Stimulated activated CD8-positive, alpha-beta memory T cell treated with anti-CD3 and anti-CD28 coated beads, Interleukin-15, amount 100 ng/mL, for 24 hours (primary cell): ENCODE measurements at places on chromosomes 6 and 20.
A peak's percentile ranks its signal among the peaks of the same experiment; 100 is the strongest.

DNA sequence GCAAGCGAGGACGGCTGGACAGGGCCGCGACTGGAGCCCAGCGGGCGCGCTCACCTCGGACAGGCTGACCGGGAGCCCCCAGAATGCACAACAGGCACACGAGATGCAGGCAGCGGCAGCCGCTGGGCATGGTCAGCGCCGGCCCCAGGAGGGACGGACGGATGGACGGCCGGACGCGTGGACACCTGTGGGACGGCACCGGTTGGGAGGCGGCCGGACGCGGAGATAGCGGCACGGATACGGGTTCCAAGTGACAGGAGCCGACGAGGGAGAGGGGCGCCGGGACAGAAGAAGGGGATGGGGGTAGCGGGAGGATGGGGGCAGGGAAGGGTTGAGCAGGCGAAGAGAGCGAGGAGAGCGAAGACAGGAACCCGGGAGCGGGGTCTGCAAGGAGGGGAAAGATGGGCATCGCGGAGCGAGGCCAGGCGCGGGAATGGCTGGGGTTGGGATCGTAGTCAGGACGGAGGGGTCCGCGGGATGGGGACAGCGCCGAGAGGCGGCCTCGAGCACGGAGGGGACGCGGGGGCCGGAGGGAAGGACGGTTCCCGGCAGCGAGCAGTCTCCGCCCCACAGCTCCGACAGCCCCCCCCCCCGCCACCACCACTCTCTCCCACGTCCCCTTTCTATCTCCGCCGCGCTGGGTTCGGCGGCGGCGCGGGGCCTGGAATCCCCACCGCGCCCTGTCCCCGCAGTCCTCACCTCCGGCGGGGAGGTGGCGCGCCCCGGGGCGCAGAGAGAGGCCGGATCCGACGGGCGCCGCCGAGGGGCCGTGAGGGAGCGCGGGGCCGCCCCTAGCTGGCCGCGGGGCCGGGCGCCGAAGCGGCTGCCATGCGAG is 435 bp downstream of the DLK2 start:
- DNase-seq, result peak; percentile 39

DNA sequence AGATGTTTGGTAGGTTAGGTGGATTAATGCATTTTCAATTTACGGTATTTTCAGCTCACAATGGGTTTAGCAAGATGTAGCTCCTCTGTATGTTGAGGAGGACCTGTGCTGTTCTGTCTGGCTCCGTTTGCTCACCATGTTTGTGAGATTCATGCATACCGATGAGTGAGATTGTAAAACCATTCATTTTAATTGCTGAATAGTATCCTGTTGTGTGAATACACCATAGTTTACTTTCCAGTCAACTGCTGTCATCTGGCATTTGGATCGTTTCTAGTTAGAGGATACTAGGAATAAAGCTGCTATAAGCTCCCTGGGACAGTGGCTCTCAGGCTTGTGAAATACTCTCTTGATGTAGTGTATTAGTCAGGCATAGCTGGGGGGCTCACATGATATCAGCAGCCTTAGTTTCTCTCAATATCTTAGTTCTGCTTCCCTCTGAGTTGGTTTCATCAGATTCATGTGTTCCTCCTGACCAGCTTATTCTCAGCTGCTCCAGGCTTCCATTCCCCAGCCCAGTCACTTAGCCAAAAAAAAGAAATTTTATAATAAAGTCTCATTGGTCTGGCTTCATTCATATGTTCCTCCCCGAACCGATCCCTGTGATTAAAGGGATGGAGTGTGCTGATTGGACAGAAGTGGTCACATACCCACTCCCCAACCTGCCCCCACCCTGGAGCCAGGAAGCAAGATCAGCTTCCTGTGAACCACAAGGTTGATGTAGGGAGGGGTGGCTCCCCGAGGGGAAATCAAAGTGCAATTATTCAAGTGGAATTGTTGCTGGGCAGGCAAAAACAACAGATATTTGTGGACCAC is 10.9 kb upstream of the B4GALT5 start:
- DNase-seq, result no peak

GRCh38 chr6:168528474-168529095 is 87.6 kb downstream of the SMOC2 start:
- no peak for DNase-seq

- DNase-seq, result no peak
Measured at GRCh38 chr6:154715446-154715845, 17.8 kb upstream of the SCAF8 start.

- DNase-seq, result no peak
Measured at GRCh38 chr6:89482126-89482525, 49.2 kb downstream of the ANKRD6 start.

GRCh38 chr6:11812951-11813350 is 34.3 kb upstream of the ADTRP start:
- no peak for DNase-seq

DNA sequence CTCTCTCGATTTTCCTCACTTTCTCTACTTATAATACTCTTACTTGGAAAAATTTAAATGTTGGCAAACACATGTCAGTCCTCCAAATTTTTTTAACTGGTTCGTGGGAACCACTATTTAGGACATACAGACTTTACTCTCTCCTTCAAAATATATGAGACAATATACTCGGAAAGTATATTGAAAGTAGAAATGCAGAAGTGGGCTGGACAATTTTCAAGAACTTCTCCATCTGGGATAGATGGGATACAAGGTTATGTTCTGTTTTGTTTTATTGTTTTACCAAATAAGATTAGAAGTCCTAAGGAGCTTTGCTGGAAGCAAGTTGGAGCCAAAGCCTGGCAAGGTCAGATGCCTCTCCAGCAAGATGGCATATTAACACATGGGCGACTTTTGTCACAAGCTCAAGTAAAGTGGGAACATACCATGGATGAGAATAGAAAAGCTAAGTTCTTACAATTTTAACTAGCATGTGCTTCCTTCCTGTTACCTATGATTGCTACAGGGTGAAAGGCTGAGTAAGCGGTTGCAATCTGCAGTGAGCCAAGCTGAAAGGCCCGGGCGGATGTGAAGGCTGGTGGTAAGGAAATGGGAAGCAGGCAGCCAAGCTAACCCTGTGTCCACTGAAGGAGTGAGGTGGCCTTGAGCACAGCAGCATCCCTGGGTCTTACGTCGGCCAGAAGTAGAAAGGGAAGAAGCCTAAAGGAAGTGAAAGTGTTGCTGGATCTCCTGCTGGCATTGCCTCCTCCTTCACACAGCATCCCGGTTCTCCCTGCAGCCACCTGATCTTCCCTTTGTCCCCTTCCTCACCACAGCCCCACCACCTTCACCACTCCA is 7.1 kb downstream of the MAP3K5 start:
- DNase-seq, result no peak

DNA sequence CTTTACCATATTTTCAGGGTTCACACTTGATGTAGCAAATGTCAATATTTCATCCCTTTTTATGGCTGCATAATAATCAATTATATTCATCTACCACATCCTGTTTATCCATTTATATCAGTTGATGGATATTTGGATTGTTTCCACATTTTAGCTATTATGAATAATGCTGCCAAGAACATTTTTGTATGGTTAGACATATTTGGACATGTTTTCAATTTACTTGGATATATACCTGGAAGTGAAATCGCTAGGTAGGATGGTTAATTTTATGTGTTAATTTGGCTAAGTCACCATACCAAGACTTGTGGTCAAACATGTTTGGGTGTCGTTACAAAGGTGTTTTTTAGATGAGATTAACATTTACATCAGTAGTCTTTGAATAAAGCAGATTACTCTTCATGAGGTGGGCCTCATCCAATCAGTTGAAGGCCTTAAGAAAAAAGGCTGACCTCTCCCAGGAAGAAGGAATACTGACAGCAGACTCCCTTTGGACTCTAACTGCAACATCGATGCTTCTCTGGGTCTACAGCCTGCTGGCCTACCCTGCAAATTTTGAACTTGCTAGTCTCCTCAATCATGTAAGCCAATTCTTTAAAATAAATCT is 196.5 kb downstream of the BACH2 start:
- DNase-seq, result no peak

DNA sequence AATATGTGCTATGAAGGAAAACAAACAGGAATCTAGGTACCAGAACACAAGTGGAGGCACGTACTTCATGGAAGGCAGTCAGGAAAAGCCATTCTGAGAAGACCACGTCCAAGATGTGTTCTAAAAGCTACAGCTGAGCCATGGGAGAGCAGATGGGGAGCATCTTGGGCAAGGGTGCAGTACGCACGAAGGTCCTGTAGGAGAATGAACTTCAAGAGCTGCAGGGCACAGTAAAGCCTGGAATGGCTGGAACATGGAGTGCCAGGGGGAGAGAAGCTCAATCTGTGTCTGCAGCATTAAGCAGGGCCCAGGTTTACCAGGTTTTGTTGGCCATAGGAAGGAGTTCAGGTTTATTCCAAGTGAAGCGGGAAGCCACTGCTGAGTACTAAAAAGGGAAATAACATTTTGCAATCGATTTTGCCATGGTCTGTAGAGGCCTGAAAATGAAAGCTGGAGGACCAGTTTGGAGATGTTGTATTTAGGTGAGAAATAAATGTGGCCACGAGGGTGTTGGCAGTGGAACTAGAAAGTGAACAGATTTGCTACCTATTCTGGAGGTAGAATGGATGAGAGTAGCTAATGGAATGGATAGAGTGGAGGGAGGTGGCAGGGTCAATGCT is 29.9 kb downstream of the ADTRP start:
- DNase-seq, result no peak

DNA sequence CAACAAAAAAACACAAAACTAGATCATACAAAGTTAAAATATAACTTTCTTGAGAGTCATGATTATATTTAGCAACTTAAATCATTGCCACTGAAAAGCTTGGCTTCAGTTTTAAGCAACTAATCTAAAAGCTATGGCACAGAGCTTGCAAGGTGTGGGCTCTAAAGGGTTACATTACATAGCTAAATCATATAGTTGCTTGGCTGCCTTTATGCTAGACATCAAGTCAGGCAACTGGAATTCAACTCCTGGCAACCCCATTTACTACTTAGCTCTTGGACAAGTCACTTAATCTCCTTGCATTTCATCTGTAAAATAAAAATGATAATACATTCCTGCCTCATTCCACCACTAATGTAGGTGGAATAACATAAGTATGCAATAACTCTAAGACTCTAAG is 40.9 kb upstream of the GCM1 start:
- DNase-seq, result no peak

- DNase-seq, result no peak
Measured at GRCh38 chr20:4192378-4193068, 177.2 kb upstream of the RNF24 start.

GRCh38 chr6:136150961-136151360 is 99.2 kb downstream of the MTFR2 start:
- no peak for DNase-seq

- no peak for DNase-seq
Measured at GRCh38 chr20:48601798-48602197, 226.0 kb downstream of the PREX1 start.

GRCh38 chr6:12289933-12290820 is at the start of gene EDN1:
Gene EDN1, plus strand, starts transcription at chr6:12290361. Its CDS starts 269 bp downstream, at chr6:12290630.
- peak; percentile 31 for DNase-seq

GRCh38 chr6:106823732-106824351 is 150.7 kb downstream of the CD24 start:
- no peak for DNase-seq

- DNase-seq, result no peak
Measured at GRCh38 chr20:49160057-49160929, 27.8 kb downstream of the STAU1 start.

DNA sequence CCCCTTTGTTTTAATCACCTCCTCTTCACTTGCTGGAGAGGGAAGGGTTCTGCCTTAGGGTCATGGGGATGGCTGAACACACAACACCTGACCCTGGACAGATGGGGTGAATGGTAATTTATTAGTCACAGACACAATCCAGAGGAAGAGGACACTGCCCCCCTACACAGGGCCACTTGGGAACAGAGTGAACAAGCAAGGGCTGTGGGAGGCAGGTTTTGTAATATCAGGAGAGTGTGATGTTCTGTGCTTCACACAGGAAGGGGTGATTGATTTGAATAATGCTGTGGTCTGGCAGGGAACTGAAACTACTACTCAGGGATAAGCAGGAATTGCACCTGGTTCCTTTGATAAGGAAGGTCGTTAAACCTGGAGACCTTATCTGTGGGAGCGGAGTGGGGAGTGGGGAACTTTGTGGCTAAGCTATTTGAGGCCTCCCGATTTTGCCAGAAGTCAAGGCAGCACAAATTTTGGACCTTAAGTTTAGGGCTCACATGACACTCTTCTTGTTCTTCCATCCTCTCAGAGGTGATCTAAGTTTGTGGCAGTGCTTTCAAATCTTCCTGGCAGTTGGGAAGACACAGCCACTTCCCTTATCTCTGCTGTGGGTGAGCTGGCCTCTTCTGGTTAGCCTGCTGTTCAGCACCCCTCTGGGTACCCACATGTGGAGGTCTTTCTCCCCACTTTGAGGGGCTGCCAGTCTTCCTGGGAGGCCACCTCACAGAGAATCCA is 77.8 kb downstream of the CD164 start:
- no peak for DNase-seq

GRCh38 chr20:49510562-49511122 is 28.2 kb upstream of the KCNB1 start:
- no peak for DNase-seq

- no peak for DNase-seq
Measured at GRCh38 chr6:137237413-137238170, 18.4 kb upstream of the IFNGR1 start.

DNA sequence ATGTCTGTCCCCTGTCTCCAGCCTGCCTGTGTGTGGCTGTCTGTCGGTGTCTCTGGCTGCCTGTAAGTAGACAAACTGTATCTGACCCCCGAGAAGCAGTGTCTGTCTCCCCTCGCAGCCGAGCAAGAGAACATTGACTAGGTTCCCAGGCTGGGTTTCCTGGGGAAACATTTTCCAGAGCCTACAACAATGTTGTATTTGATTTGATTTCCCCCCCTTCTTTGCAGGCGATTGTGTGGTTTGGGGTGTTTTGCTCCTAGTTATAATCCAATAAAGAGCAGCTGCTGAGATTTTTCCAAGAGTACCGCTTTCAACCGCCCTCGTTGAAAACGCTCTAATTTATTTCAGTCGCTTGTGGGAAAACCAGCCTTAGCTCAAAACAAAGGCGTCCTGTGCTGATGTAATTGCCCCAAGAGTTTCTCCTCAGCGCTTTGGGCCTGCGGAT is 92.6 kb downstream of the CDC5L start:
- DNase-seq, result no peak

DNA sequence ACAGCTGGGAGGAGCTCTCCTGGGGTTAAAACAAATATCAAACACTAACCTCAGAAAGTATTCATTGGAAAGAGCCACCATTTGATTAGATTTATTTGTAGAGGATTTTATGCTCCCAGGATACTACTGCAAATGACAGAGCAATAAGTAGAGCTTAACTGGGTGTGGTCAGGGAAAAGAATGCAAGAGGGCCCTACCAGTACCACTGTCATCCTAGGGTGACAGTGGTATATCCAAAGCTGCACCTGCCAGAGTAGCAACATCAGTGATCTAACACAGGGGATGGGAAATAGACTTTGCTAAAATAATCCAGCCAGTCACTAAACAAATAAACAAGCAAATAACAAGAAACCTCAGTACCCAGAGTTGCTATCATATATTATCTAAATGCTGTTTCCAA is 29.7 kb downstream of the ERGIC3 start:
- no peak for DNase-seq

DNA sequence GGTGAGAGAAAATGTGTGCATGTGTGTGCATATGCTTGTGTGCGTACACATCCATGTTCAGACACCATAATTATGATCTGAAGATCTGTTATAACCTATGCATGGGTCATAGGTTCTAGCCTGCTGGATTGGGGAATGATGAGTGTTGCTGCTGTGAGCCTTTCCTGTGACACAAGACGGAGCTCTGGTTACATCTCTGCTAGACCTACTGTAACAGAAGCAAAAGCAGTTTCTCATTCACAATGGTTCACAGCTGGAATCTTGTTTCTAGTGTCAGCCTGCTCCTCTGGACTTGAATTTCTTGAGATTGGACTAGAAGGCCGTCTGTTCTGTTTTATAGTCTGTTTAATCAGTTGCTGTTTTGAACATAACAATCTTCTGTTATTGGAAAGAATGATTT is 40.1 kb downstream of the DEFB114 start:
- no peak for DNase-seq

- no peak for DNase-seq
Measured at GRCh38 chr6:152502421-152503188, 134.6 kb downstream of the SYNE1 start.
